ENCODE measurements at places on chromosomes 16 and 17. TPM values are rescaled to one million over a fixed set of nuclear protein-coding genes. Genes with fewer than 3 reads are reported as not detected.

DNA sequence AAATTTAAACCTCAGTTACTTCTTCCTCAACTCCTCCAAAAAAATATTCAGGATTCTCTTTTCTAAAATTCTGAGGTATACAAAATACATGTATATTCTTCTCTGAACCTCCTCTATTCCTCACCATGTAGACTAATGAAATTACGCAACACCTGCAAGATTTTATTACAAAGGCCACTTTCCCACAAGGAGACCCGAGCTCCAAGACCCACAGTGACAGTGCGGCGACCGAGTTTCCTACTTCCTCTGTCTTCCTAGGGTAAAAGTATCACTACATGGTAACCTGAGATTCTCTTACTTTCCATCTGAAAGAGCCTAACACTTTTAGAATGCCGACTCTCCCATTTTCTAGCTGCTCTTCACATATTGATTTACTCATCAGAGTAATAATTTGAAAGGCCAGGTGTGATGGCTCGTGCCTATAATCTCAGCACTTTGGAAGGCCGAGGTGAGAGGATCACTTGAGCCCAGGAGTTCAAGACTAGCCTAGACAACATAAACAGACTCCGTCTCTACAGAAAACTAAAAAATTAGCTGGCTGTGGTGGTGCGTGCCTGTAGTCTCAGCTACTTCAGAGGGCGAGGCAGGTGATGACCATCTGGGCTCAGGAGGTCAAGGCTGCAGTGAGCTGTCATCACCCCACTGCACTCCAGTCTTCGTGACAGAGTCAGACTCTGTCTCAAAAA, 35.7 kb downstream of the CYTH1 start:
- peak overlapping the region; percentile 95 for H3K27ac ChIP-seq
- H3K4me1 ChIP-seq: peaks cover 94% of the 10 kb centered on the region
- peaks cover 7% of the 10 kb centered on the region for H3K36me3 ChIP-seq
- peak overlapping the region; percentile 2 for H3K4me3 ChIP-seq
- H3K27me3 ChIP-seq: no peaks in the 10 kb centered on the region

DNA sequence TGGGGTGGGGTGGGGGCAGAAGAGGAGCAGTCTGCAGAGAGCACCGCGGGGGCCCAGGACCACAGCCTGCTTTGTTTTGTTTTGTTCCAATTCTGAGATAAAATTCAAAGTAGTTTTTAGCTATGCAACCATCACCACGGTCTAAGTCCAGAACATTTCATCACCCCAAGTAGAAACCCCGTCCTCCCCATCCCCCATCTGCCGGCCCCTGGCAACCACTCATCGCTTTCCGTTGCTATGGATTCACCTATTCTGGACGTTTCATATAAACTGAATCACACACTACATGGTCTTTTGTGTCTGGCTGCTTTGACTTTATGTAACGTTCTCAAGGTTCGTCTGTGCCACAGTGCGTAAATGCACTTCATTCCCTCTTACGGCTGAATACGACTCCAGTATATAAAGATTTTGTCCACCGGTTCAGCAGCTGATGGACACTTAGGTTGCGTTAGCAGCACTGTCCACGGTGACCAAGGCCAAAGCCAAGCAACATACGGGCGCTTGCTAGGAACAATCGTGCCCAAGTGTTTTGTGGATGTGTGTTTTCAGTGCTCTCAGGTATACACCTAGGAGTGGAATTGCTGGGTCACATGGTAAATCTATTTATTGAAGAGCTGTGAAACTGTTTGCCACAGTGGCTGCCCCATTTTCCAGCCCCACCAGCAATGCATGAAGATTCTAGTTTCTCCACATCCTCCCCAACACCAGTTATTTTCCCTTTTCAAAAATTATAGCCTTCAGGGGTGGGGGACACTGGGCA, 27.7 kb upstream of the RASD1 start:
- DNase-seq: no peak
- H3K4me1 ChIP-seq: no peaks in the 10 kb centered on the region
- no peaks in the 10 kb centered on the region for H3K36me3 ChIP-seq
- H3K27me3 ChIP-seq: no peaks in the 10 kb centered on the region
- H3K27ac ChIP-seq: no peak overlapping the region

GPR179 gene
- total RNA-seq: 0.07 TPM

MYH13 gene
- total RNA-seq: not detected

CFAP119 gene
- 2.3 TPM for total RNA-seq
